ENCODE measurements at places on chromosomes 12 and 14. TPM values are rescaled to one million over a fixed set of nuclear protein-coding genes. Genes with fewer than 3 reads are reported as not detected.

Gene TBX3
- total RNA-seq, result not detected

Gene MYO1A
- total RNA-seq, result 0.82 TPM

Gene PPP1R36
- not detected for total RNA-seq

Gene GPR137C
- 0.73 TPM for total RNA-seq

Gene CYP27B1
- total RNA-seq, result 4.5 TPM

Gene ETFBKMT
- total RNA-seq, result 1.2 TPM

Gene DIO2
- total RNA-seq, result not detected

Gene CLEC12A
- total RNA-seq, result 1.6 TPM

Measured in activated CD8-positive, alpha-beta memory T cell treated with anti-CD3 and anti-CD28 coated beads, Interleukin-2, amount 10 ng/mL, durations not matched to agents 7 days and 5 days (primary cell).